B cell (primary cell): ENCODE measurements at places on chromosomes 1 and 21.
A peak's percentile ranks its signal among the peaks of the same experiment; 100 is the strongest.

DNA sequence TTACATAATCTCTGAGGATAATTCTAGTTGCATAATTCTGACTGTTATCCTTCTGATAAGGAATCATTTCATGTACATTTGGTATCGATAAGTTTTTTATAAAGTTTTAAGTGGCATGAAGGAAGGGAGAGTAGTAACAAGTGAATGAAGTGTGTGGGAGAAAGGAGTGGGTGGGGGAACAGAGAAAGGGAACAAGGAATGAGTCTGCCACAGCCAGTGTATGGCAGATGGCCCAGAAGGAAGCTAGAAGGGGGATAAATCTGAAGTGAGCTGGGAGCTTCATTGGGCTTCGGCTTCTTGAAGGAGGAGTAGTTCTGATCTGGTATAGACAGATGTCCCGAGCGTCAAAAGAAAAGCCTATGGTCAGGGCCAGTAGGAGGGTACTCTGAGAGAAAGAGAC lies 18.6 kb downstream of the ZBTB40 start:
- DNase-seq, result no peak

DNA sequence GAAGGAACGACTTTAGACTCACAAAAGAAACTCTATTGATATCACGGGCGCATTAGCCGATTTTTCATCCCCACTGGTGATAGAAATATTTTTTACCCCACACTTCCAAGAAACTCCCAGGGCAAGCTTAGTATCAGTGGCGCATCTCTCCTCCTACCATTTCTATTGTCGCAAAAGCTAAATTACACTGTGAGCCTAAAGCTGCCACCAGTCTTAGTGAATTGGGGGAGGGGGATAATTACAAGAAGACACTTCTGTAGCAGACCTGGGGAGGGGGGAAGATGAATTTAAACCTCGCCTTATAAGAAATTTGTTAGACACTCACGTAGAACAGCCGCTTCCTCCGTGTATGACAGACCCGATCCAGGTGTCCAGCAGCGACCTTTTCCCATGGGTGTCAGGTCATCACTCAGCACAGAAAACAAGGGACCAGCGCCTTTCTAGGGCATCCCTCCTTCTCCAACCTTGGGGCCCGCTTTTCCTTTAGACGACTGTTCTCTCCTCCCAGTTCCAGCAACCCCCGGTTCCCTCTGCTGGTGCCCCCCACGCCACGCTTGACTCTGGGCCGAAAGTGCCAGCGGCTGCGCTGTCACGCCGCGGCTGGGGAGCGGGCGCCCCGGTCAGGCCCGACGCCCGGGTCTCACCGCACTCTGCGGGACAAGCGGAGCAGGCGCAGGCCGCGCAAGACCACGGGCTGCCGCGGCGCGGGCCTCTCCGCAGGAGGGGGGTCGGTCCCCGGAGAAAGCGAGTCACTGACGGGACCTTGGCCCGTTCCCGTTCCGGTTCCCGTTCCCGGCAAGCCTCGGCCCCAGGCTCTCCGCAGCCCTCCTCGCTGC lies 821 bp downstream of the PHC2 start:
- no peak for DNase-seq

DNA sequence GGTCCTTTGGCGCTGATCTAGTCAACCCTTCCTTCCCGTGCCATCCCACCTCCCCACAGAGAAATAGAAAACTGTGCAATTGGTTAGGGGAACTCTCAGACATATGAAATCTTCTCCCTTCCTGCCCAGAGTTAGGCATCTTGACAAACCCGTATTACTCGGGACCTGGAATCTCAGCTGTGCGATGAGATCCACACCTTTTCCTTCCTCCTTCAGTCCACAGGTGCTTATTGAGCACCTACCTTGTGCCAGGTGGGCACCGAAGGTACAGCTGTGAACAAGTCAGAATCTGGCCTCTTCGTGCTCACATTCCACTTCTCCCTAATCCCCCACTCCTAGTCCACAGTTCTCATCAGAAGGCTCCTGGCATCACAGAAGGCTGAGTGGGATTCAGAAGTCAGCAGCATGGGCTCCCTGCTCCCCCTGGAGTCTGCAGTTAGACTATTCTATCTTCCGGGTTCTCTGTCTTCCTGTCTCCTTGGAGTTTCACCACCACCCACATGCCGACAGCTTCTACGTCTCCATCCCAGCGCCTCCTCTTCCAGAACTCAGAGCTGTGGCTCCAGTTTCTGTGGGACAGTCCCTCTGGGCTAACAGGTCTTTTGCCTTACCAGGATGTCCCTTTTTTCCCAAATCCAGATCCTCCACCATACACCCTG lies 23.0 kb downstream of the KNCN start:
- DNase-seq, result no peak

- DNase-seq, result no peak
Observed at GRCh38 chr1:177744906-177745305, 225.0 kb downstream of the SEC16B start.

DNA sequence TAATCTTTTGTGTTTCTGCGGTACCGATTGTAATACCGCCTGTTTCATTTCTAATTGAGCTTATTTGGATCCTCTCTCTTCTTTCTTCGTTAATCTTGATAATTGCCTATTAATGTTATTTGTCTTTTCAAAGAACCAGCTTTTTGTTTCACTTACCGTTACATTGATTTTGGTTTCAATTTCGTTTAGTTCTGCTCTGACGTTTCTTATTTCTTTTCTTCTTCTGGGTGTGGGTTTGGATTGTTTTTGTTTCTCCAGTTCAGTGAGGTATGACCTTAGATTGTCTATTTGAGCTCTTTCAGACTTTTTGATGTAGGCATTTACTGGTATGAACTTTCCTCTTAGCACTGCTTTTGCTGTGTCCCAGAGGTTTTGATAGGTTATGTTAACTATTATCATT lies 9.4 kb downstream of the OR2M2 start:
- peak; percentile 22 for DNase-seq

- DNase-seq, result no peak
Observed at GRCh38 chr21:40299451-40299850, 432.2 kb downstream of the PCP4 start.

DNA sequence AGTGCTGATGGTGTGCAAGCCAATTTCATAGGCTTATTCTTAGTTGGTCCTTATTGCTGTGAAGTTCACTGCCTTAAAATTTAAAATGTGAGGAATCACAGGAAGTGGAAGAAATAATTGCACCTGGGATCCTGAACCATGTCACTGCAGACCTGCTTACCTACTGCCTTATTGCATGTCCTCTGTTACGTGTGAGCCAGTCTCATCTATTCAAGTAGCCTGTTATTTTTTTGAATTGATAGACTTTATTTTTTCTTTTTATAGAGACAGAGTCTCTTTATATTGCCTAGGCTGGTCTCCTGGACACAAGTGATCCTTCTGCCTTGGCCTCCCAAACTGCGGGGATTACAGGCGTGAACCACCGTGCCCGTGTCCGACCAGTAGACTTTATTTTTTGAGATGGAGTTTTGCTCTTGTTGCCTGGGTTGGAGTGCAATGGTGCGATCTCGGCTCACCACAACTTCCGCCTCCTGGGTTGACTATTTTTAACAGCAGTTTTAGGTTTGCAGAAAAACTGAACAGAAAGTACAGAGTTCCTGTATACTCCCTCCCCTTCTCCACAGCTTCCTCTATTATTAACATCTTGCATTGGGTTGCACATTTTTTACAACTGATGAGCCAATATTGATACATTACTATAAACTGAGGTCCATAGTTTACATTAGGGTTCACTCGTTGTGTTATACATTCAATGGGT lies 14.0 kb upstream of the DISC1 start:
- peak; percentile 84 for DNase-seq

GRCh38 chr1:31931593-31932225 lies 6.5 kb downstream of the PTP4A2 start:
- DNase-seq, result no peak

- no peak for DNase-seq
Observed at GRCh38 chr1:162279136-162279498, 97.5 kb downstream of the SPATA46 start.

- no peak for DNase-seq
Observed at GRCh38 chr1:33050221-33051076, 13.8 kb upstream of the AK2 start.

DNA sequence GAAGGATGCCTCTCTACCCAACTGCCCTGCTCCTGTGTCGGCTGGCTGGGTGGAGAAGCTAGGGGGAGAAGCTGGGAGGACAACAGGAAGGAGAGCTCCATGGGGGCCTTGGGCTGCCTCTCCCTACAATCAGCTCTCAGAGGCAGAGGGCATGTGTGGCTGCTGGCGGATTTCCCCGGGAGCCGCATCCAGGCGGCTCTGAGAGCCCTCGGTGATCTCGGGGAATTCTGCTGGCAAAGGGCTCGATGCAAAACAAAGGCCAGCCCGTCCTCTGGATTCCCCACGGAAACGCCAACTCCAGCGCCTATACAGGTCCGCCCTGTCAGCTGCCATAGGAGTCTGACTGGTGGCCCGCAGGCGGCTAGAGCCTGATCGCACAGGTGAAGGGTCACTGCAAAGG lies 26.4 kb upstream of the EVA1B start:
- DNase-seq, result no peak

DNA sequence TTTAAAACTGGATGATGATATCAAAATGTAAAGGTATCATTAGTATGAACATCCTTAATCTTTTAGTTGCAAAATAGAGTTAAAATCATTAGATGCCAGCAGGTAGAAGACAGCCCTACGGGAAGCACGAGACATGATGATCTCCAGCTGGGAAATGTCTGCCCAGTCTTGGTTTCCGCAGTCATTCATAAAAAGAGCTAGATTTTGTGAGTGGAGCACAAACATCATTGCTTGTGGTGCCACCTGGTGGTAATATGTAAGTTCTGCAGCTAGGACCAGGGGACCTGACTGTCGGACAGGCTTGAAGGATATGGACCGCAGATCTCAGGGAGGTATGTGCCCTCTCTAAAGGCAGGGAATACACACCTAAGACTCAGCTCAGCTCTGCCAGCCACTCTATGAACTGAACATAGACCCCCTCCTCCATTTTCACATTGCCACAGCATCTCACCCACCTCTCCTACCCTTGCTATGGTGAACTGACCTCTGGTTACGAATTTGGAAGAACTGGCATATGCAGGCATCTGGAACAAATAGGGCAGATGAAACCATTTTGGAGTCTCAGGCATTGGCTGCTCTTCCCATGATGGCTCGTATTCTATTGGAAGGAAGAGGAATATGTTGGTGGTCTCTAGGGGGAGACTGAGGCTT lies 9.2 kb downstream of the FCMR start:
- DNase-seq, result peak; percentile 84

DNA sequence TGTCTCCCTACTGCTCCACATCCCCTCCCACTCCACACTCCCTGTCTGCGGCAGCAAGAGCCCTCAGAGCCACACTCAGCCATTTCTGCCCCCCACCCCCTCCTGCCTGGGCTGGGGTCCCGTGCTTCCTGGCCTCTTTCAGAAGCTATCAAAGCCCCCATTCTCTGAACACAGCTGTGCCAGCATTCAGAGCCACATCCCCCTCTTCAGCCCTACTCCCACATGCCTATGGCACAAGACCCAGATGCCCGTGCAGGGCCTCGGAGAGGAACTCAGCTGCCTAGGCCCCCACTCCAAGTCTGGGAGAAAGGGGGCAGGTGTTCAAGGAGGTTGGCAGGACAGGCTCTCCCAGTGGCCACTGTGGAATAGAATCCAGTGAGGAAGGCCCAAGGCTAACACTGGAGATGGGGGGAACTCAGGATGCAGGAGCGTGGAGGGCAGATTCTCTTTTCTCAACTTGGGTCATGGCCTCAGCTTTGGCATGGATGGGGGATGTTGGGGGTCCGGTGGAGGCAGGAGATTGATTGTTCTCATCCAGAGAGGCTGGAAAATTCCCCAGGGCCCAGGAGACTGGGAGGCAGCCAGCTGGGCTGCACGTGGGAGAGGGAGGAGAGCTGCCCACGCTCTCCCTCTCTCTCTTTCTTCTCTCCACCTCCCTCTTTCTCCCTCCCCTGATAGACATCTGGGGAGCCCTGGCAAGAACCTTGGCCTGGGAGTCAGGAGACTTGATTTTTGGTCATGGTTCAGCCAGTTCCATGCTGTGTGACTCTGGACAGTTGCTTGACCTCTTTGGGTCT lies 3.5 kb upstream of the BCAN start:
- no peak for DNase-seq

GRCh38 chr1:215526147-215526845 lies 40.8 kb upstream of the KCTD3 start:
- peak; percentile 45 for DNase-seq

DNA sequence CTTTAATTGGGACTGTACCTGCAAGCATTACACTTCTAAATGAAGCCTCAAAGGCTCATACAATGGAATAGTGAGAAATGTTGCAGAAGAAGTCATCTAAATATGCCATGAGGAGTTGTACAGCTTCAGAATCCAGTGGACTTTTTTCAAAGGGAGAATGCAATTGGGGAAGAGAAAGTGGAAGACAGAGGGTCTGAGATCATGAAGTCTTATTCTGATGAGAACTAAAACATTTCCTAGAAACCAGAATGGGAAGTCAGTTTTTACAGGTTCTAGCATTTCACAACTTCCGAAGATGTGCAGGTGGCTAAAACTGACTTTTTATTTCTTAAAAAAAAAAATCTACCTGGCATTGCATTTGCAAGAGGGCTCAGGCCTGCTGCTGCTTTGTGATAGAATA lies 424.4 kb upstream of the RUNX1 start:
- DNase-seq, result no peak

- no peak for DNase-seq
Observed at GRCh38 chr21:32387151-32387550, 5.7 kb downstream of the URB1 start.

- DNase-seq, result no peak
Observed at GRCh38 chr1:24961961-24962861, 32.1 kb upstream of the RUNX3 start.

DNA sequence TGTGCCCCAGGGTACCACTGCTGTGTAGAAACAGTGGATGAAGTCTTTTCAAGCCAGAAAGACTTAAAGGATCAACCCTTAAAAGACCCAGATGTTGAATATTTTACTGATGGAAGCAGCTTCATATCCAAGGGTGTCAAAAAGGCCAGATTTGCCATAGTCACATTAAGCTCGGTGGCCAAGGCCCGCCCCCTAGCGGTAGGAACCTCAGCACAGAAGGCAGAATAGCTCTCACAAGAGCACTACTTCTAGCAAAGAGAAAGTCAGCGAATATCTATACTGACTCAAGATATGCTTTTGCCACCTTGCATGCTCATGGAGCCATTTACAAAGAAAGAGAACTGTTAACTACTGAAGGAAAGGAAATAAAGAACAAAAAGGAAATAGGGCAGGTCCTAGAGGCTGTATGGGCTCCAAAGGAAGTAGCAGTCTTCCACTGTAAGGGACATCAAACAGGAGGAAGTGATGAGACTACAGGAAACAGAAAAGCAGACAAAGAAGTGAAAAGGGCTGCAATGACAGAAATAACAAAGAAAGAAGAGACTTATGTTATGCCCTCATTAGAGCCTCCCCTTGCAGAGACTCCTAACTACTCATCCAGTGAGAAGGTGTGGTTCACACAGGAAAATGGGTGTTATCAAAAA lies 90.5 kb downstream of the LIPI start:
- DNase-seq, result peak; percentile 30

GRCh38 chr1:210123924-210124589 lies 108.5 kb upstream of the SERTAD4 start:
- no peak for DNase-seq

- DNase-seq, result no peak
Observed at GRCh38 chr1:23600283-23600682, 41.0 kb upstream of the ID3 start.

GRCh38 chr1:176957603-176958002 lies 206.9 kb downstream of the ASTN1 start:
- DNase-seq, result no peak

- DNase-seq, result no peak
Observed at GRCh38 chr1:85339089-85339488, 62.7 kb upstream of the BCL10 start.
